Right atrium auricular region (tissue), 2 donors: ENCODE measurements at places on chromosomes 6 and 20.

DNA sequence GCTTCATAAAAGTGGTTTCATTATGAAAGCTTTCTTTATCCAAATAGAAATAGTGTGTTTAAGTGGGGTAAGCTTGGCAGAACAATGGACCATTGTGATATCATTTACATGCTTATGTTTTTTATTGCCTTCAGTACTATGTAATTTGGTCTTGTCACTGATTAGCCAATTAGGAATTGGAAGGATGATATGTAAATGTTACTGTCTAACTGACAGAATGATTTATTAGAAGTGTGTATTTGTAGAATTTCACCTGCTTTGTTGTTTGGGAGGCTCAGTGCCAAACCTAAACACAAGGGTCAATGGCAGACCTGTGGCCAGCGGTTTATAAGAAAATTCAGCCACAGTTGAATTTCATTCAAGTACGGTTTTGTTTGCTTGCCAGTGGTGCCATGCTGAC, 39.0 kb downstream of the AIG1 start:
- no peaks in the 10 kb centered on the region for H3K36me3 ChIP-seq
- no peaks in the 10 kb centered on the region for H3K4me1 ChIP-seq
- H3K27me3 ChIP-seq = no peaks in the 10 kb centered on the region

DNA sequence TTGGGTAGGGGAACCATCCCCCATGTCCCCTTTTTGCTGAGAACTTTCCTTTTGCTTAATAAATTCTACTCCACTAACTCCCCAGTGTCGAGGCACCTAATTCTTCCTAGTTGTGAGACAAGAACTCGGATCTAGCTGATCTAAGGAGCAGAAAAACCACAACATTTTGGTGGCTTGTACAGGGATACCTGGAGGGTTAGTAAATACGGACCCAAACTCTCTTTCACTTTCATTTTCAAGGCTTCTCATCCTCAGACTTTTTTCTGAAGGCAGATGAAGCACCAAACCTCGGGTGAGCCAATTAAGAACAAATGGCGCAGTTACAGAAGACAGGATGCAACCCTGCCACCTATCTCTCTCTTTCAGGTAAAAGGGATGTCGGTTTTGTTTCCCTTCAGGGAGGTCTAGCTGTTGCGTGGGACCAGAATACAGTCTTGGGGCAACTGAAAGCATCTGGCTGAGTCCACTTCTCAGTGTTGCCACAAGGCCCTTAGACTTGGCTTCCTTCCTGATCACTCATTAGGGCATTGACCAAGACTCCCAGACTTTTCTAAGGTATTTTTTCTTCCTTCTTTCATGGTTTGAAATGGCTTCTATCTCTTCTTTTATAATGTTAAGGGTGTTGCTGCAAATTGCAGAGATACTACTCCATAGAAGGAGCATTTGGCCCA, 11.1 kb upstream of the HTR1B start:
- H3K36me3 ChIP-seq = no peaks in the 10 kb centered on the region
- H3K4me3 ChIP-seq = no peak overlapping the region
- H3K27ac ChIP-seq = no peak overlapping the region
- DNase-seq = no peak

DNA sequence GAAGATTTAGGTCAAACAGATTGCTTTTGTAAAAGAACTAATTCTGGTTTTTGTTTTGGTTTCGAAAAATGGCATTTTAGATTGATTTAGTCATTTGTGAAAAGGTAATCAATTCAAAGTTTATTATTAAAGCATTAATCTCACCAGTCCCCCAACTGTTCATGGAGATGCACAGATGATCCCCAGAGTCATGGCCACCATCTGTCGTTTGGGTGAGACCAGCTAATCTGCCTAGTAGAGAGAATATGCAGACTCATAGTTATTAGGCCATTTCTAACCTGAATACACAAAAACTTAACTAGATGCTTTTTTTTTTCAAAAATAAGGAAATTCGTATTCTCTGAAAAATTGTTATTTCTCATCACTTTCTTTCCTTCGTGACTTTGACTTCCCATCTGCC, 58.1 kb downstream of the C6orf58 start:
- no peaks in the 10 kb centered on the region for H3K27me3 ChIP-seq
- no peaks in the 10 kb centered on the region for H3K4me1 ChIP-seq
- no peak overlapping the region for H3K4me3 ChIP-seq
- H3K36me3 ChIP-seq = no peaks in the 10 kb centered on the region

- H3K4me1 ChIP-seq = no peaks in the 10 kb centered on the region
- H3K27me3 ChIP-seq = no peaks in the 10 kb centered on the region
- no peak for DNase-seq
- no peak overlapping the region for H3K27ac ChIP-seq
These were observed 1089.3 kb upstream of the DEFB115 start for GRCh38 chr20:30168025-30168799.

DNA sequence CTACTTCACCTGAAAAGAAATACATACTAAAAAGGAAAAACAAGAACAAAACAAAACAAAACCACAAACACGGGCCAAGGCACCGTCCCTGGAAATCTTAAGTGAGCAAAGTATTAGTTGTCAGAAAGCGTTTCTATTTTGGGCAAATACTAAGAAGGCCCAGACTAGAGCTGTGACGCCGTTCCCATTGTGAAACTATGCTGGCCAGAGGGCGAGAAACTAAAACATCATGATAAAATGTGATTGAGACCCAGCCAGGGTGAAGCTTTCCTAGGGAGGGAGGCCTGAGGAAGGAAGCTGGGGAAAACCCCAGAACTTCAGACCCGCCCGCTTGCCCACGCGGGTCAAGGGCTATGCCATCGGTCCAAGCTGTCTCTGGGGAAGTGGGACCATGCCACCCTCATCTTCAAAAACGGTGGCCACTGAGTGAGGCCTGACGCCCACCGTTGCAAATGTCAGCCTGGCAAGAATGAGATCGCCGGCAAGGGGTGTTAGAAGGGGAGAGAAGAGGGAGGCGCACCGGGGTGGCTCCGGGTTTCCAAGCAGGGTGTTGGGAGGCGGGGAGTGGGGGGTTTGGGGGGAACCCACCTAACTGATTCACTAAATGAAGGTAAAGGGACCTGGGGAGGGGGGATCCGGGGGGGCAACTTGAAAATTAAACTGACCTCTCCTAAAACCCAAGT, 1950.9 kb upstream of the DEFB115 start:
- no peak overlapping the region for H3K4me3 ChIP-seq
- no peaks in the 10 kb centered on the region for H3K27me3 ChIP-seq
- H3K4me1 ChIP-seq = no peaks in the 10 kb centered on the region

GRCh38 chr6:143726015-143726647, 48.4 kb downstream of the PHACTR2 start:
- H3K27ac ChIP-seq = no peak overlapping the region
- no peak for DNase-seq
- H3K36me3 ChIP-seq = no peaks in the 10 kb centered on the region
- H3K4me3 ChIP-seq = no peak overlapping the region
- H3K27me3 ChIP-seq = no peaks in the 10 kb centered on the region

DNA sequence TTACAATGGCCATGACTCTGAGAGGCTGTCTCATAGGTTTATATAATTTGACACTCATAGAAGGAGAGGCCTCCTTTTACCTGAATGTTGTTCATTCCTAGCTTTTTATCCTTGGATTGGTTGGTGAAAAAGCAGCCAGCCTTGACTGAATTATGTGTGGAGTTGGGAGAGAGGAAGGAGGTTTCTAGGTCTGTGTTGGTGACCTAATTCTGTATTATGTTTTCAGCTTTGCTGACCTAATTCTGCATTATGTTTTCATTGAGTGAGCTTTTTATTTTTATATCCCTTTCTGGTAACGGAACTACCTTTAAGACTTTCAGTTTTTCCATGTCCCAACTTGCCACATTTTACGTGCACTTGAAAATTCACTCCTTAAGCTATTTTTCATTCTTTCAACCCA, 59.1 kb upstream of the RNF144B start:
- no peaks in the 10 kb centered on the region for H3K27me3 ChIP-seq
- H3K36me3 ChIP-seq = no peaks in the 10 kb centered on the region
- H3K4me3 ChIP-seq = no peak overlapping the region

DNA sequence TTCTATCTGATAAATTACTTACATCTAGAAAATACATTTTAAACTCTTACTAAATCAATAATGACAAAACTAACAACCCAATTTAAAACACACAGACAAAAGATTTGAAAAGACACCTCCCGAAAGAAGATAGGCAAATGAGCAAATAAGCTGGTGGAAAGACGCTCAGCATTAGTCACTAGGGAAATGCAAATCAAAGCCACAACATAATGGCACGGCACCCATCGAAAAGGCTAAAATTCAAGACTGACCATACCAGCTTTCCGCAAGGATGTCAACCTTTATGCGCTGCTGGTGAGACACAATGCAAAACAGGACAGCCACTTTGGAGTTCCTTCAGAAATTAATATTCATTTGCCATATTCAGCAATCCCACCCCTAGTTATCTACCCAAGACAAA, 25.9 kb downstream of the TAF4 start:
- no peak for DNase-seq
- no peak overlapping the region for H3K27ac ChIP-seq
- H3K4me1 ChIP-seq = no peaks in the 10 kb centered on the region
- no peaks in the 10 kb centered on the region for H3K36me3 ChIP-seq
- H3K27me3 ChIP-seq = no peaks in the 10 kb centered on the region

DNA sequence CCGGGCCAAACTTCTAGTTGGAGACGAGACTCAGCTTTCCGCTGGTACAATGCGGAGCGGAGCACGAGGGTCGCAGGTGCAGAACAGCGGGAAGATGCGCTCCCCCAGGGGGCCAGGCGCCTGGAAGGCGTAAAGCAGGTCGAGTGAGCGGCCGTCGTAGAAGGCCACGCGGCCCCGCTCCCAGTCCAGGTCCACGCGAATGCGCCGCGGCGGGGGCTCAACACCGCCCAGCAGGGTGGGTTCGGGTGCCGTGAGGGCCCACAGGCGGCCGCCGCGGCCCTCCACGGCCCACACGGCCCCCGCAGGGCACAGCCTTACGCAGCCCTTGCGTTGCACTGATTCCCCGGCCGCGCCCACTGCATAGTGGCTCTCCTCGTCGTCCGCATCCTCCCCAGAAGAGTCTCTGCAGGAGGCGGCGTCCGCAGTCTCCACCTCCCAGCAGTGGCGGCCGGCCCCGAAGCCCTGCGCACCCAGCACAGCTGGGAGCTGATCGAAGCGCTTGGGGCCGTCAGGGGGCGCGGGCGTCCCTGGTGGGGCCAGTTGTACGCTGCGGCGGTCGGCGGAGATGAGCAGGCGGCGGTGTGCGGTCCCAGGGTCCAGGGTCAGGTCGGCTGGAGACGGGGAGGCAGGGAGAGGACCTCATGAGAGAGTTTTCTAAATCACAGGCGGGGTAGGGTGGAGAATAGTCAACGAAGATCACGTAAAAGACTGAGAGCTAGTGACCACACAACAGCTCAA, 4.3 kb downstream of the PPP1R11 start:
- peaks cover 33% of the 10 kb centered on the region for H3K4me1 ChIP-seq
- peaks cover 12% of the 10 kb centered on the region for H3K36me3 ChIP-seq
- no peak for DNase-seq
- no peak overlapping the region for H3K4me3 ChIP-seq
- peaks cover 18% of the 10 kb centered on the region for H3K27me3 ChIP-seq

GRCh38 chr6:82893889-82894652, 171.6 kb downstream of the UBE3D start:
- no peaks in the 10 kb centered on the region for H3K27me3 ChIP-seq
- H3K4me3 ChIP-seq = no peak overlapping the region
- no peaks in the 10 kb centered on the region for H3K36me3 ChIP-seq
- no peak for DNase-seq
- no peak overlapping the region for H3K27ac ChIP-seq

GRCh38 chr6:3900744-3901336, 51.7 kb downstream of the FAM50B start:
- no peaks in the 10 kb centered on the region for H3K27me3 ChIP-seq
- no peaks in the 10 kb centered on the region for H3K36me3 ChIP-seq
- H3K27ac ChIP-seq = no peak overlapping the region
- no peak for DNase-seq

DNA sequence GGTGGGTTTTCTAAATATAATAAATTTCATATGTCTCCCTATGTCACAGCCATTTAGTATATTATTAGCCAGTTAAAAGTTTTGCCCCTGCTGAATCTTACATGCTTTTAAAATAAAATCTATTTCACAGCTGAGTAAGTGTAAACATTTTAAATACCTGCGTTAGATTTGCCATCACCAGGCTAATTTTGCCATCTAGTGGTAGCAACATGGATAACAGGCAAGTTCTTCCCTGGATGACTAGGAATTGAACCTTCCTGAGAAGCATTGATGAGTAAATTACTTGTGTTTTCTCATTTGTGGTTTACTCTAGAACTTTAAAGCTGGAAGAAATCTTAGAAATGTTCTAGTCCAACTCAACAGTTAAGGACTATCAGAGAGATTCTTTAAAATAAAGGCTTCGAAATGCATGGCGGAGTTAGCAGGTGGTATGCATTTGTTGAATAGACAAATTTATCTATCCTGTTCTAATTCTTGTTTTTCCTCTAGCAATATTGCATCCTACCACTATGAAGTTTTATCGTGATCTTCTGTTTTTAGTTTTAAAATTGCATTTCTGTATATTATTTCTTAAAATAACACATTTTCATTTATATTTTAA, 2.6 kb downstream of the PRSS35 start:
- no peak overlapping the region for H3K27ac ChIP-seq
- no peak for DNase-seq
- no peak overlapping the region for H3K4me3 ChIP-seq
- no peaks in the 10 kb centered on the region for H3K27me3 ChIP-seq

GRCh38 chr20:21995461-21995860, 290.0 kb downstream of the PAX1 start:
- no peak overlapping the region for H3K27ac ChIP-seq
- DNase-seq = no peak
- no peak overlapping the region for H3K4me3 ChIP-seq
- no peaks in the 10 kb centered on the region for H3K4me1 ChIP-seq

GRCh38 chr6:43681303-43681702, 6.3 kb downstream of the MRPS18A start:
- peak overlapping the region; percentile 18 for H3K27ac ChIP-seq
- H3K27me3 ChIP-seq = no peaks in the 10 kb centered on the region
- no peak for DNase-seq
- no peaks in the 10 kb centered on the region for H3K4me1 ChIP-seq
- H3K36me3 ChIP-seq = peaks cover 36% of the 10 kb centered on the region

- no peaks in the 10 kb centered on the region for H3K36me3 ChIP-seq
- DNase-seq = no peak
- no peaks in the 10 kb centered on the region for H3K27me3 ChIP-seq
- H3K27ac ChIP-seq = no peak overlapping the region
These were observed 31.7 kb downstream of the PLEKHG1 start for GRCh38 chr6:150631283-150631983.

DNA sequence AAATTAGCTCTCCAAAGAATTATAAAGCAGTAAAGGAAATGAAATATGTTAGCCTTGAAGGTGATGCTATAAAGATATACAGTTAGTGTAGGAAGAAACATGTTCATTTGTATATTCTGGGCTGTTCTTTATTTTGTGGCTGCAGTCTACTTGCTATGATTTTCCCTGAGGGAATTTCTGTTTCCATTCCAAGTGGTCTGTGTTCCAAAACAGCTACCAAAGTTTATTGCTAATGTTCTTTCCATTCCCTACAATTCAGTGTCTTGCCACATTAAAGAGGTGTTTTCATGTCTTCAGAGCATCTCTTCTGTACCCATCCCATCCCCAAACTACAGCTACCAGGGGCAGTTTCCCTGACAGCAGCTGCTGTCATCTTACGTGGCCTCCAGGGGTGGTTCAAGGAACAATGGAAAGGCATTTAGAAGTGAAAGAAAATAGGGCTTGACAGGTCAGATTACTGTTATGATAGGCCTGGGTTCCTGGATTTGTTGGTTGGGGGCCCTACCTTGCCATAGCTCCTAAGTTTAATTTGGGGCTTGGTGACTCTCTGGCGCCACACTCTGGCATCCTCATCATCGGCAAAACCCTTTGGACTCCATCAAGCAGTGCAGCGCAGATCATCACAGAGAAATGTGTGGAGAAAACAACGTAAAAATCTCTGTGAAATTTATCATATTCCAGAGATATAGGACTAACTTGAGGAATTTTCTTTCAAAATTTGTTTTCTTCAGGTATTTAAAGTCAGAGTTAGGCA, 33.8 kb upstream of the AIG1 start:
- H3K27me3 ChIP-seq = no peaks in the 10 kb centered on the region
- no peak overlapping the region for H3K27ac ChIP-seq
- DNase-seq = no peak
- no peaks in the 10 kb centered on the region for H3K4me1 ChIP-seq
